ENCODE measurements at places on chromosomes 13 and 19. TPM values are rescaled to one million over a fixed set of nuclear protein-coding genes. Genes with fewer than 3 reads are reported as not detected.
A peak's percentile ranks its signal among the peaks of the same experiment; 100 is the strongest.

The CA11 gene
- total RNA-seq = 0.24 TPM

The GNA15 gene
- total RNA-seq = not detected

The ZNF607 gene
- total RNA-seq = 11.3 TPM

DNA sequence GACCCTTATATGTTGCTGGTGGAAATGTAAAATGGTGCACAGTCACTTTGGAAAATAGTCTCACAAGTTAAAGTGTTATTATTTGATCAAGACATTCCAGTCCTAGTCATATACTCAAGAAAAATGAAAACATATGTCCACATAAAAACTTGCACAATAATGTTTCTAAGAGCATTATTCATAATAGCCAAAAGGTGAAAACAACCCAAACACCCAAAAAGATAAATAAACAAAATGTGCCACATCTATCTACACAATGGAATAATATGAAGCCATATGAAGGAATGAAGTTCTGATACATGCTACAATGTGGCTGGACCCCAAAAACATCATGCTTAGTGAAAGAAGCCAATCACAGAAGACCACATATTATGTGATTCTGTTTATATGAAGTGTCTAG, 14.4 kb upstream of the AKAP8 start:
- no peaks in the 10 kb centered on the region for H3K27me3 ChIP-seq
- DNase-seq = no peak
- no peaks in the 10 kb centered on the region for H3K4me1 ChIP-seq
- H3K4me3 ChIP-seq = no peak overlapping the region
- H3K27ac ChIP-seq = no peak overlapping the region
- peaks cover 24% of the 10 kb centered on the region for H3K36me3 ChIP-seq

DNA sequence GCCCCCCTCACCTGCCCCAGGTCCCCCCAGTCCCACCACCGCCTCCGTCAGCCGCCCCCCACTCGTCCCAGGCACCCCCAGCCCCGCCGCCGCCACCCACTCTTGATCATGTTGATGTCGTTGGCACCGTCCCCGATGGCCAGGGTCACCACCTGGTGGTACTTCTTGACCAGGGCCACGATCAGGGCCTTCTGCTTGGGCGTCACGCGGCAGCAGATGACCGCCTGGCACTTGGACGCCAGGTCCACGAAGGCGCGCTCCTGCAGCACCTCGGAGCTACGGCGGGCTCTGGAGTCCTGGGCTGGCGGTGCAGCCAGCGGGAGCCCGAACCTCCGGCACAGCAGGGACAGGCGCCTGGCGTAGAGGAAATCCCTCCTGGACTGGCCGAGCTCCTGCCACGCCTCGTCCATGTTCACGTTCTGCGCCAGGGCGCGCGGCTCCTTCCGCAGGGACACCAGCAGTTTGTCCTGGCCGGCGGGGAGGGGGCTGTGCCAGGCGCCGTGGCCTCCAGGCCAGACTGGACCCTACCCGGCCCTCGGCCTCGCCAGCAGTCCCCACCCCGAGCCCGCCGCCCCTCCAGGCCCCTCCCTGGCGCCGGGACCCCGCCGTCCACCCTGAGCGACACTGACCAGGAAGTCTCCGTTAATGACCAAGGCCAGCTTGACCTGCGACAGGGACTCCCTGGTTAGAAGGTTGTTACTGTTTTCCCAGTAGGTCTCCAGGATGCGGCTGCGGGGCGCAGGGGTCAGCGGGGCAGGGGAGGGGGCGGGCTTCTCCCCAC, 22.6 kb downstream of the ATP8B3 start:
- H3K4me3 ChIP-seq = peak overlapping the region; percentile 37
- H3K36me3 ChIP-seq = no peaks in the 10 kb centered on the region
- H3K27me3 ChIP-seq = peaks cover 3% of the 10 kb centered on the region
- H3K27ac ChIP-seq = no peak overlapping the region
- no peaks in the 10 kb centered on the region for H3K4me1 ChIP-seq

DNA sequence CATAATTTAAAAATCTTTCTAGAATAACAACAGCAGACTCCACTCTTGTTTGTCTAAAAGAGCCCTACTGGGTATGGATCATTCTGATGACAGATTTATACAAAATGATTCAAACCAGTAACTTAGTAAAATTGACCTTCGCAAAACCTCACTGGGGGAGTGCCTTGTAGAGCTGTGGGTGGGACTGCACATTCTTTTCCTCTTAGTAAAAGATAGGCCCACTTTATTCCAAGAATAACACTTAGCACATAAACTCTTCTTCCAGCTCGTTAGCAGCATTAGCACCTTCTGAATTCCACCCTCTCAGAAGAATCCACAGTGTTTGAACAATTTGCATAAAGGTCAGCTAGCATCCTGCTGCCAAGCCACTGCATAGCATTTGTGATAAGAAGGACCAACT, 106.8 kb downstream of the STOML3 start:
- no peaks in the 10 kb centered on the region for H3K36me3 ChIP-seq
- no peak for DNase-seq
- H3K27ac ChIP-seq = no peak overlapping the region
- no peaks in the 10 kb centered on the region for H3K27me3 ChIP-seq
